Activated CD8-positive, alpha-beta memory T cell treated with anti-CD3 and anti-CD28 coated beads for 1 hour (primary cell): ENCODE measurements at places on chromosomes 7 and 10.

GRCh38 chr10:59587083-59587755 is 122.4 kb downstream of the SLC16A9 start:
- no peak for DNase-seq

- DNase-seq = no peak
Measured at GRCh38 chr7:17781491-17782215, 158.6 kb downstream of the SNX13 start.

DNA sequence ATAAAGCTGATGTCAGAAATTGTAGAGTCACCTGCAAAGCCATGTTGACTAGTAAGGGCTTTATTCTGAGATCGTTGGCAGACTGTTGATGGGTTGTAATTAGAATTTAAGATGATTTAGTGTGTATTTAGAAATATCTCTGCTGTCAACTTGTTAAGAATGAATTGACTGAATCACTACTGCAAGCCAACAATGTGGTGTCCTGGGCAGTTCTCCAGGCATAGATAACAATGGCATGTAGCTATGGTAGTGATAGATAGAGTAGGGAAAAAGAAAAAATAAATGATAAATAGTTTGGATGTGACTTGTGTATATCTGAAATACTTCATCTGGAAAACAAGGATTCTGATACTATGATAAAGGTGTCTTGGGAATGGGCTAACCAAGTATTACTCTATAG is 640.2 kb downstream of the ARL4A start:
- no peak for DNase-seq

- no peak for DNase-seq
Measured at GRCh38 chr10:103231047-103231551, 14.6 kb upstream of the RPEL1 start.

GRCh38 chr10:99938563-99938962 is 71.2 kb downstream of the DNMBP start:
- no peak for DNase-seq

- DNase-seq = no peak
Measured at GRCh38 chr7:76332078-76332477, 26.7 kb downstream of the YWHAG start.
